ENCODE measurements at places on chromosomes 5 and 9.
A peak's percentile ranks its signal among the peaks of the same experiment; 100 is the strongest.

DNA sequence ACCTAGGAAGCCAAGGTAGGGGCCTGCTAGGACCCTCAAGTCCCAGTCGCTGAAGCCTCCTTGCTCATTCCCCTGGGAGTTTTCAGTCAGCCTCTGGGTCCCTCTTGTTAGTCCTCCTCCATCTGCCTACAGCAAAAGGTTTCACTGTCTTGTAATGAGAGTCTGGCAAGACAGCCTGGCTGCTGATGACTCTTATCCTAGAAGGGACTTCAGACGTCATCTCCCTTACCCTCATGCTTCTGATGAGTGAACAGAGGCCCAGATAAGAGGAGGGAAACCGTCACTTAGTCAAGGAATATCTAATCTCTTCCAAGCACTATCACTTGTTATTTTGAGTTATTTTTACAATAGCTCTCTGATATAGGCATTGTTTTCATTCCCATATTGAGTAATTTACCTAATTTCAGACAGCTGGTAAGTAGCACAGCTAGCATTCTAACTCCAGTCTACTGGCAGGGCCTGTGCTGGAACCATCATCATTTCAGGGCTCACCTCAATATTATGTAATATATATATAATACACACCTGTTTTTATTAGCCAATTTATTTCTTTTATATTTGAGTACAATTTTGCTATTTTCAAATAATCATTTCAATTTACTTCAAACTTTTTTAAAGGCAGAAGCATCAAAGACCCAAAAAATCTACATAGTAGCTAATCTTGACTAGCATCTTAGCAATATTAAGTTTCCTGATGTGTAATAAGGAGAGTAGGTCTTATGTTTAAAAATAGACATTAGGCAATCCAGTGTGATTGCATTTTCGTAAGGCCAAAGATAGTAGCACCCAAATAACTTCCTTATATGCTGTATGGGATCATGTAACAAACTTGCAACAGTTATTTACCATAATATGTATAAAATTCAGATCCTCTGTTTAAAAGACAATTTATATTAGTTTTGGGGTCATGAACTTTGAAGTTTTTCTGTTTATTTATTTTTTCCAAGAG lies 7.9 kb downstream of the CMYA5 start:
- DNase-seq: no peak

DNA sequence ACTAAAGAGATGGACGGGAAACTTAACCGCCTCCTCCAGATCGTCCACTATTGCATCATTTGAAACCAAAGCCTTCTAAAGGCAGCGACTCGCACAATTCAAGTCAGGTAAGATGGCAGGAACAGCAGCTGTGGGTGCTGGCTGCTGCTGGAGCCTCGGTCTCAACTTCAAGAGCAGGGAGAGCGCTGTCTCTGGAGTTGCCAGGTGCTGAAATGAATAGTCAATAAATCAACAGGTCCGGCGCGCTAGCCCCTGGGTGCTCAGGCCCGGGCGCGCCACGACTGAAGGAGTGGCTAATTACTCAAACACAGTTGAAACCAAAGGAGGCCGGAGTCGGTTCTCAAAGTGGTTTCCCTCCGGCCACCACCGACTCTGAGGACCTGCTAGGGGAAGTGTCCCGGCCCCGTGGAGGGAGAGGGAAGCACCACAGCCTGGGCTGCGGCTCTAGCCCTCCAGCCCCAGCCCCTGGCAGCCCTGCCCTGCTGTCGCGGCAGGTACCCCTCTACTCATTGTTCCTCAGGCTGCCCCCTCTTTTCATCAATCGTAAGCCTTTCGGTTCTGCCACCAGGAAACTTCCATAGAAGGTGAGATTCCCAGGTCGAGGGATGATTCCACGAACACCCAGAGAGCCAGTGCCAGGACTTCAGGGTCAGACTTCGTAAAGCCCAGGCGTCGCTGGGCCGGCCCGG lies 804 bp downstream of the TTC39B start:
- peak; percentile 13 for DNase-seq

GRCh38 chr9:134155812-134156377 lies 8.5 kb downstream of the RNU6ATAC start:
- DNase-seq: no peak

DNA sequence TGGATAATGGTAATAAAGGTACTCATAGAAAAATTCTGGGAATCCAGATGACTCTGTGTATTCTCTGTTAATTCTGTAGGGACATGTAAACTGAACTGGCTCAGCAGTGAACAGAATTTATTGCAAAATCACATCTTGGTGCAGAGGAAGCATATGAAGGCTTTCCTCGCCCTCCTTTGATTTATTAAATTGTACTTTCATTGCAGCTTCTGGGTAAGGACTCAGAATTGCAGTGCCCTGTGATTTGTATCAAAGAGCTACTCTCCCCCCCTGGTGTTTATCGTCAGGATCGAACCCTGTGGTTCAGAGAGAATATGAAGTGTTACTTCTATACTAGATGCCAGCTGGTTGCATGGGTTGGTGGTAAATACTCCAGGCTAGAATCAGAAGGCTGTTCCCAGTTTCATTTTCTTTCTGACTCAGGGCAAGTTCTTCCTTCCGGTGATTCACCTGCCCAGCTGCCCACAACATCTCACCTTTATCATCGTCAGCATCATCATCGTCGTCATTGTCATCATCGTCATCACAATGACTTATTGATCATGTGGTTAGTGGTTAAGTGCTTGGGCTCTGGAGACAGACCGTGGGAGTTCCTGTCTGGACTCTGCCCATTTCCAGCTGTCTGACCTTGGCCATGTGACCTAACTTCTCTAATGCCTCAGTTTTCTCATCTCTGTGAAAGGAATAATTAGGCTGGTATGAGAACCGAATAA lies 238.8 kb downstream of the ARHGAP26 start:
- DNase-seq: peak; percentile 100

DNA sequence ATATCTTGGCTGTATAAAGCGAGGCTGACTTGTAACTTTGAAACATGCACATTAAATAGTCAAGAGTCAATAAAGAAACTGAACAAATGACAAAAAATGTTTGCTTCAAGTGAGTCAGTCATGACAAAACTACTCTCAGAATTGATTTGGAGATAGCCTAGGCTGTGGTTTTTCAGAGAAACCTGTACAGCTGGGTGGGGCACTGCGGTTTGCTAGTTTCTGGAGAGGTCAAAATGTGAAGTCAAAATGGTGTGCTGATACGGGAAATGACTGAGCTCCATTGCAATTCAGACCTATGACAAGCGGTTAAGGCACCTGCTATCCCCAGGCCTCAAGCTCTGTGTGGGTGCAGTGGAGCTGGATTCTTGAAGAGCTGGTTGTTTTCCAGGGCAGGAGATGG lies 10.3 kb upstream of the CD180 start:
- peak; percentile 99 for DNase-seq

DNA sequence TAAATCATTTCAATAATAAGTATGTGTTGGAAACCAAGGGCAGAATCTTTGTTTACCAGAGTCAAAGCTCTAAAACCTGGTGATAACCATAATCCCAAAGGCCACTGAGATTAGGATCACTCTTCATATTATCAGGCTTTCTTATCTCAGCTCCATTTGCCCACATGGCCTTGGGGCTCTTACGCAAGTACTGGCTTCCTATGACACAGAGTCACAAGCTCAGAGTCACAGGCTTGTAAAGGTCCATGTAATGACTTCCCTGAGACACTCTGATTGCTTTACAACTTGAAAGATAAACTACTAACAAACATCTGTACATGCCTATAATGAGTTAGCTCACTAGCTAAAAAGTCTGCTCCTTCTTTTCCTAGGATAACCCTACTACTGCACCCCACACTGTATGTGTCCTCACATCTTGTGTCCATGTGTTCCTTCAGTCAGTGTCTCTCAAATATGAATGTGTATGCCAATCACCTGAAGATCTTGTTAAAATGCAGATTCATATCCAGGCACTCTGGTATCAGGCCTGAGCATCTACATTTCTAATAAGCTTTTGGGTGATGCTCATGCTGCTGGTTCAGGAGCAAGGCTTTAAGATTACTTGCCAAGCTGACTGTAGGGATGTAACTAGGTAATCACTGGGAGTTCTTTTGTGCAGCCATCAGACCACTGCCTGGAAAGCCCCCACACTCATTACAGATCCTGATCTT lies 28.4 kb downstream of the SEMA6A start:
- DNase-seq: no peak

GRCh38 chr5:164203581-164204225 lies 698.3 kb downstream of the MAT2B start:
- DNase-seq: peak; percentile 52

DNA sequence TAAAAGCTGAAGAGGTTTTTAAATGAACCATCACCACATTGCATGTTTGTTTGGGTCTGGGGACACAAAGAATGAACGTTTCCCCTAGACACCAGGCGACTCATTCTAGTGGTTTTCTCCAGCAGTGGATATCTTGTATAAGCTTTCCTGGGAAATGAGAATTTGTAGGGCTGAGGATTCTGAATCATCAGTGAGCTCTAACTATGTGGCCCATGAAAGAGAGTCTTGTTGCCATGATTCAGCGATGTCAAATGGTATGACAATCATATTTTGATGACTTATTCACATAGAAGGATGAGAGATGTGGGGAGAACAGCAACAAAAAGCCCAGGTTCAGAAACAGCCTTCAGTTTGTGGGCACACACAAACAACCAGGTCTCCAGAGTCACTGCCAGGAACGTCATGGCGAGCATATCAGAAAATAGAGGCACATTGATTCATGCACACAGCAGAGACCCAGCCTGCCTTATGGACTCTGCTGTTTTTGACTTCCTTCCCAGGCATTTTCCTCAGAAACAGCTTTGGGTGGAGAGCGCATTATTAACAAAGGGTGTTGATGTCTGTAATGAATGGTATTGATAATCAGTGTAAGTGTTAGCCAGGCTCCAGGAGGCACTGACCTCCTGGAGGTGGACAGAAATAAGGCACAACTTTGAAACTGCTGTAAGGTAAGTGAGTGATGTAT lies 13.3 kb downstream of the ZNF474 start:
- DNase-seq: peak; percentile 97

DNA sequence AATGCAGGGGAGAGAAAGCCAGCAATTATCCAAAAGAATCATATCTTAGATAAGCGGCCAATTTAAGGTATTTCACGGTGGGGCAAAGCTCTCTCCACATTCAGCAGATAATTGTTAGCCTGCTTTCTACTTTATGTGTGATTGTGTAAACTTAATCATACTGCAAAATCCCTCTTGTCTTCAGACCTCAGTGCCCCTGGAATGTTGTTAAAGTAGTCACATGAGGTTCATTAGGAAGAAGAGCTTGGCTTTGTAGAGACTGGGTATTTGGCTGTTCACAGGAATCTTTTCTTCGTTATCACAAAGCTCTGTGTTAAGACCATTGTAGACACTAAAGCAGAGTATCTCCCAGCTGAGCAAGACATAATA lies 127.0 kb downstream of the RFK start:
- no peak for DNase-seq

DNA sequence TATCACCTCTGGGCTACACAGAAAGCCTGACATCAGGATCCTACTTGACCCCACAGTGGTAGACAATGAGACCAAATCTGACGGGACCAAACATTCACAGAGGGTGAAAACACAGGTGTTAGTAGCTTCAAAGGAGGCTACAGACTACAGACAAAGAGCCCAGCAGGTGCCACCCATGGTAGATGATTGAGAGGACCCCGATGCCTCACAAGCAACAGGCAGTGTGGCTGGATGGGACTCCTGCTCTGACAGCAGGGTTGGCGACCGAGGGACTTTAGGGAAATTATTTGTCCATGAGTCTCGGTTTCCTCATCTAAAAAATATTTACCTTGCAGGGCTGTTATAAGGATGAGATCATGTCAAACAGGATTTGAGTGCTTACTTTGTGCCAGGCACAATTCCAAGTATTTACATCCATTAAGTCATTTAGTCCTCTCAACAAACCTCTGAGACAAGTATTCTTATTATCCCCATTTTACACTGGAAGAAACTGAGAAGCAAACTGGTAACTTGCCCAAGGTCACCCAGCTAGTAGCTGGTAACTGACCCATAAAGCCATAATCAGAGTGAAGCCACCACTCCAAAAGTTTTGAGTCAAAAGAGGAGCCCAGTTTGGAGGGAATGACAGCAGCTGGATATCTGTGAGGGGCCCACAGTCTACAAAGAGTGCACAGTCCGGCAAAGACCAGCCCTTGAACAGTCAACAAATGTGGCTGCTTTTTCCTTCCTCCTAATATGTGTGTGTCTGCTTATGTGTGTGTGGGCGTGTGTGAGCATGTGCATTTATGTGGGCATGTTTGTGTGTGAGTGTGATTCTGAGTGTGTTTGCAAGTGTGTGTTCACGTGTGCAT lies 502.0 kb downstream of the BNC2 start:
- DNase-seq: peak; percentile 46

DNA sequence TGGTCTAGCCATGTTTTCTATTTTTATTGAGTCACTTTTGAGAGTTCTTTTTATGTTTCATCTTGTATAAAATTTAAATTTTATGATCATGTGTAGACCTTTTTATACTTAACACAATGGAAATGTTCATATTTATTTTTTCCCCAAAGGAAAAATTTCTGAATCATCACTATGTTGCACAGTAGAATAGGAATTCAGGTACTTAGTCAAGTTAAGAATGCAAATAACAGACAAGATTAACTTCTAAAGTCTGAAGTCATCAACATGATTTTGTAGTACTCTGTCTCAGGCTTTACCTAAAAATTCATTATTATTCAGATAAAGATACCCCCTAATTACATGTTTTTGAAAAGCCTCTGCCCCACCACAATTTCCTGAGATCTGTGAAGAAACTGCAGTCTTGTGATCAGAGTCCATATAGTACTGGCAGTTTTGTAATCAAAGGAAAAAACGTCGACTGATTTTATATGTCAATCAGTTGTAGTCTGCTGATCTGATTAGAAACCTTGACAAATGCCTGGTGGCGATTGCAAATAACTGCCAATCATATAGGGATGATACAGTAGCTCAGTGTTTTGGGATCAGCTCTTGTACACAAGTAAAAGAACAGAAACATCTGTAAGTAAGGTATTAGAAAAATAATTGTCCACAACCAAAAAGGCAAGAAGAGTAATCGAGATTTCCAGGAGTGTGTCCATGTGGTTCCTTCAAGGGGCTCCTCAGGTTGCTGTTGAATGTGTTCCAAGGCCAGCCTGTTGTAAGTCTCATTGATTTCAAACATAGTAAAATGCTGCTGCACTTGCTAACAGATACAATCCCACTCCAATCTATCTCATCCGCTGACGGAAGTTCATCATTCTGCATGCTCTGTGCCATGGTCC lies 352.4 kb downstream of the ARRDC3 start:
- DNase-seq: no peak

- no peak for DNase-seq
Observed at GRCh38 chr5:78809444-78809843, 160.9 kb upstream of the LHFPL2 start.

GRCh38 chr5:95786821-95787418 lies 35.6 kb downstream of the GLRX start:
- DNase-seq: no peak

DNA sequence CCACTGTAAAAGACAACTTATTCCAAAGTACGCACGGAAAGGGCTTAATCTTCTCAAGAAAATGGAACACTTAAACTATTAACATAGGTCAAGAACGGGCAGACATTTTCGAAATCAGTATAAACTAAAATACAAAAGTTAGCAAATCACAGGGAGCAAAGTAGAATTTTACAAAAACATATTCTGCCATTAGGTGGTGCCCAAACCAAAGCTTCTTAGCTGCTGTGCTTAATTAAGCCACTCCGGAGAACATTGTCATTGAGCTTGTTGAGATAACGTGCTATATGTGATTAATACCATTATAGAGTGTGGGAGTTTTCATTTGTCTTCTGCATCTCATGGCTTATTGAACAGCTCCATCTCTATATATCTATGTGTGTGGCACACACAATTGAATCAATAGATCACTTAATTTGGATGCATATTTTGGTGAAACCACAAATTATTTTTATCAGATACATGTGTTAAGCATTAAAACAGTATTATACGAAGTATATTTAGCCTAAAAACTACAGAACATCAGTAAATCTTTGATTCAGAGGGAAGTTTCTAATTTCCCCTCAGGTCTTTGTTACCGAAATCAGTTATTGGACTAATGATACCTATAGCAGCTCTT lies 23.4 kb downstream of the UBLCP1 start:
- DNase-seq: peak; percentile 37

Data from HT1080 (cell line).